Muscle of leg (tissue), 16 donors: ENCODE measurements at places on chromosomes 13 and 19. TPM values are rescaled to one million over a fixed set of nuclear protein-coding genes. Genes with fewer than 3 reads are reported as not detected.
A peak's percentile ranks its signal among the peaks of the same experiment; 100 is the strongest.

Gene IL17D
- 17.6 TPM for total RNA-seq

Gene DLL3
- total RNA-seq = 0.09 TPM

GRCh38 chr19:42276821-42277220 lies 7.8 kb downstream of the CIC start:
- no peak overlapping the region for H3K4me3 ChIP-seq
- no peaks in the 10 kb centered on the region for H3K27me3 ChIP-seq
- no peak for DNase-seq
- H3K36me3 ChIP-seq = peaks cover 48% of the 10 kb centered on the region

- H3K27me3 ChIP-seq = no peaks in the 10 kb centered on the region
- no peak overlapping the region for H3K27ac ChIP-seq
- H3K4me1 ChIP-seq = no peaks in the 10 kb centered on the region
- peaks cover 49% of the 10 kb centered on the region for H3K36me3 ChIP-seq
- no peak overlapping the region for H3K4me3 ChIP-seq
Observed at GRCh38 chr13:110624766-110625756, 9.7 kb downstream of the NAXD start.

Gene KLK15
- not detected for total RNA-seq

DNA sequence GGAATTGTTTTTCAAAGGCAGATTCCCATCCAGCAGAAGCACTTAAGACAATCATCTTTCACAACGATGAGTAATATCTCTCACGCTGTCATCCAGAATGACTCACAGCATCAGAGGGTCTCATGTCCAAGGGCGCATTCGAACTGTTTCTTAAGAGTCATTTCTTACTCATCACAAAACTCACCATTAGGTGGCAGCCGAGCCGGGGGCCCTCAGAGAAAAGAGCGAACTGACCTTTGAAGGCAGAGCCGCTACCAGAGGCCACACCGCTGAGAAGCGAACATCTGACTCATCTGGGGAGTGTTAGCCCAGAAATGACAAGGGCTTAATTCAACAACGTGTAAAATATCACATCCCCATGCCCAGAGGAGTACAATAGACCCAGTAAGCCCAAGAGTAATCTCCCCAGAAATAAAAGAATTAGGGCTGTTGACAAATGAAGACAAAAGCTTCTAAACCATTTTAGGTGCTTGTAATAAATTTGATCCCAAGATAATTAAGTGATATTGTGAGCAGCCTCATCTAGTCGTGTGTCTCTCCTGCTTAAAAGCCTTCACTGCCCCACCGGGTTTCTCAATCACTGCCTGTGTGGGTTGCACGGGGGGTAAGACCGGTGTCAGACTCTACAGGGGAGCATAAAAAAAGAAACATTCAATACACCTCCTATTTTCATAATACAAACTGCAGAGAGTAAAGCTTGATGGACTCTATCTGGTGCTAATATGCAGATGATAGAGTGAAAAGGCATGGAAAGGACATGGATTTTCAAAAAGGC lies 96.2 kb downstream of the CYSLTR2 start:
- DNase-seq = peak; percentile 55
- no peaks in the 10 kb centered on the region for H3K27me3 ChIP-seq
- no peak overlapping the region for H3K27ac ChIP-seq
- H3K4me3 ChIP-seq = no peak overlapping the region
- H3K4me1 ChIP-seq = no peaks in the 10 kb centered on the region
- H3K36me3 ChIP-seq = no peaks in the 10 kb centered on the region

Gene PARP4
- 24.9 TPM for total RNA-seq

- no peak overlapping the region for H3K27ac ChIP-seq
- no peaks in the 10 kb centered on the region for H3K36me3 ChIP-seq
- H3K4me1 ChIP-seq = peaks cover 10% of the 10 kb centered on the region
- H3K27me3 ChIP-seq = peaks cover 3% of the 10 kb centered on the region
- DNase-seq = no peak
- H3K4me3 ChIP-seq = no peak overlapping the region
Observed at GRCh38 chr19:44728178-44728577, 20.3 kb upstream of the BCL3 start.

GRCh38 chr13:104355041-104355670 lies 1288.9 kb upstream of the SLC10A2 start:
- H3K4me3 ChIP-seq = no peak overlapping the region
- H3K36me3 ChIP-seq = no peaks in the 10 kb centered on the region
- no peaks in the 10 kb centered on the region for H3K27me3 ChIP-seq
- DNase-seq = no peak
- no peak overlapping the region for H3K27ac ChIP-seq
- H3K4me1 ChIP-seq = peaks cover 5% of the 10 kb centered on the region

Gene C1QTNF9
- 3.5 TPM for total RNA-seq

- H3K4me1 ChIP-seq = peaks cover 19% of the 10 kb centered on the region
- H3K4me3 ChIP-seq = no peak overlapping the region
- H3K36me3 ChIP-seq = peaks cover 6% of the 10 kb centered on the region
- peak; percentile 51 for DNase-seq
Observed at GRCh38 chr19:14183741-14184350, 22.1 kb downstream of the ADGRL1 start.
